A172 (cell line): ENCODE measurements at places on chromosomes 5 and 9.

- peak; percentile 18 for DNase-seq
Measured at GRCh38 chr9:33116860-33117259, 40.4 kb upstream of the SMU1 start.

GRCh38 chr5:150138551-150139265, 16.9 kb downstream of the PDGFRB start:
- DNase-seq = peak; percentile 94

DNA sequence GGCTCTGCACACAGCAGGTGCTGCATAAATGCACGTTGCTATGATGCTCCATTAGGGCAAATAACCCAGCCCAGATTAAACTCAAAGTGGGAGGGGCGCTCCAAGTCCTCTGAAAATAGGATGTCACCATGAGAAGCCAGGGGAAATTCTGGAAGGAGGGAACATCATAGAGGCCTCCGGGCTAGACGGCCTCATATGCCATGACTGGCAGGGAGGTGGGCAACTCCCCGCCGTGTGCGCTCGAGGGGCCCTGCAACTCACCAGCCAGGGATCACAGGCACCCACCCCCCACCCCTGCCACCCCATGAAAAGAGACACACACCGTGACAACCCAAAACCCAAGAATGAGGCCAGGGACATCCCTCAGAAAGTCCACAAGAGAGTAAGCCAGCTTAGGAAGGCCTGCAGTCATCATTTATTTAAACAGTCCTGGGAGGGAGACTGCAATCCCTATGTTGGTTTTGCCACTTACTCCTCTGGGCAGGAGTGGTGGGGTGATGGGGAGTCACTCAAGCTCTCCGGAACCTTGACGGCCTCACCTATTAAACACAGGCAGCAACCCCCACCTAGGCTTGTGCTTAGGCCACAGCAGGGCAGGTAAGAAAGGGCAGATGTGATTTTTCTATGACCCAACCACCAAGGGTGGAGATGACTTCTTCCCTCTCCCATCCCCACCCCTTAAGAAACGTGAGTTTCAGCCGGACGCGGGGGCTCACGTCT, 4.0 kb downstream of the VAV2 start:
- DNase-seq = no peak

GRCh38 chr5:135208903-135209721, 175.1 kb upstream of the PITX1 start:
- no peak for DNase-seq

DNA sequence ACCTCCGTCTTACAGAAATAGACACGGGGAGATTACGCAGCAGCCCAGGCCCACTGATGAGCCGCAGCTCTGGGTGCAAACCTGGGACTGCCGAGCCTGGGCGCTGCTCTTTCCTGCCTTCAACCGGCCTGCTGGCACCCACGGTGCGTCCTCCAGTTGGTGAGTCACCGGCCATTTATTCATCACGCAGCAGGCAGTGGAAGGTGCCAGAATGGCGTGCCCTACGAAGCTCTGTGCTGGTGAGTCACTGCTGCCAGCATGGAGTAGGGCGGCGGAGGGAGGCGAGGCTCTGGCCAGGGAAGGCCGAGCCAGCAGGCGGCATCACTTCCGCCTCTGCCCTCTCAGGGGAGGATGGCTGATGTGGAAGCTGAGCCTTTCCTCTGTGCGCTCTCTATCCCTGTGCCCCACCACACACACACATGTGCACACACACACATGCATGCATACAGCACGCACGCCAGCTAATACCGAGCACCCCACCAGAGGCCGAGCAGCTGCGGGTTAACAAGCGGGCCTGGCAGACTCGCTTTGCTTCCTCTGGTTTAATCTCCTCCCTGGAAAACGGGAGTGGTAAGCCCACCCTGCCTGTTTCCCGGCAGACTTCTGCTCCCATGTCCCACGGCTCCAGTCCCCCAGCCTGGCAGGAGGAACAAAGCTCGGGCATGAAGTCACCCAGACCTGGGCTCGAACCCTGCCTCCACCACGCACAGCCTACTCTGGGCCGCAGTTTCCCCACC, 39.2 kb downstream of the OLFM1 start:
- DNase-seq = peak; percentile 98

DNA sequence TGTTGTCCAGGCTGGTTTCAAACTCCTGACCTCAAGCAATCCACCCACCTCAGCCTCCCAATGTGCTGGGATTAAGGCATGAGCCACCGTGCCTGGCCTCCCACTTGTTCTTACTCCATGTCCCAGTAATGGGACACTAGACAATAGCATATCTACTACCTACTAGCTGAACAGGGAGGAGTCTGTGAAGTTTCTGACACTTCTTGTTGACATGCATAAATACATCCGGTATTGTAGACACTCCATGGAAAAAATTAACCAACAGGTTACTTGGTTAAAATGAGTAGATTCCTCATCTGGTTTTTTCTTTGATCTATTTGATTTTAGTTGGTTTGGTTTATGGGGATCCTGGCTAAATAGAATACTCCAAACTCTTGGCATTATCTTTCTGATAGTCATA, 88.3 kb downstream of the SFXN1 start:
- DNase-seq = no peak

DNA sequence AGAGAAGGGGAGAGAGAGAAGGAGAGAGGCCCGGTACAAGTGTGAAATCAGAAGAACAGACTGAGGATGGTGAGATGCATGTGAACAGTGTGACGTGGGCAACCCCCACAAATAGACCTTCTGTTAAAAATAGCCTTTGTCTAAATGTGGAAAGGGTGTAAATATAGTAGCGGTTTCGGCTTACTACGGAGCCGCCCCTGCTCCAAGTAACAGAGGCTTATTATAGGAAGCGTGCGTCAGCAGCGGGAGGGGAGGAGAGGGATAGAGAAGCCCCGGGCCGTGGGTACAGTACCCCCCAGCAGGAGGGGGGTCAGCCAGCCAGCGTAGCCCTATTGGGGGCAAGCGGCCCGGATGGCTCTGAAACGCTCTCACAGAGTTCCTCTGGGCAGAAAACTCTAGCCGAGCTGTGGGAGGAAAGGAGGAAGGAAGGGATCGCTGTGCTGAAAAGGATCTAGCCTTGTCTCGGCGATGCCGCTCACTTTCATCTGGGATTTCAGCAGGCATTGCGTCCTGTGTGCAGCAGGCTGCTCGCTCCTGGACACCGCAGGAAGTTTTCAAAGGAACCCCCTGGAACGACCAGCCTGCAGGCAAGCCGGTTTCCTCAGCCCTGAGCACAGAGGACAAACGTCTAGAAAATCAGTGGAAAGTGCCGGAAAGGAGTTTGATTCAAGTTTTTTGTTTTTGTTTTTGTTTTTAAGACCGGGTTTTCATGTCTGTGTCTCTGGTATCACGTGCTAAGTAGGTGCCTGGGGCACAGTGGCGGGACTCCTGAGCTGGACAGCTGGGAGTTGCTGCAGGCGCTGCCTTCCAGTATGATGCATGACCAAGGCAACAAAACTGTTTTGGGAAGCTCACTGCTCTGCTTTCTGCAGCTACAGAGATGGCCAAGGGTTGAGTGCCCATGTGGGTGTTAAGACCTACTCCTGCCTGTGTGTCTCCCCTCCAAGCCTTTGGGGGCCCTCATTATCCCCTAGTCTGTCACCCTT, 146.6 kb downstream of the SEC61B start:
- DNase-seq = peak; percentile 23

GRCh38 chr9:75979362-75979761, 88.9 kb downstream of the PCSK5 start:
- no peak for DNase-seq

GRCh38 chr9:71770170-71770569, 1.9 kb upstream of the CEMIP2 start:
- DNase-seq = no peak

- no peak for DNase-seq
Measured at GRCh38 chr9:114425126-114425525, 37.3 kb upstream of the AKNA start.

DNA sequence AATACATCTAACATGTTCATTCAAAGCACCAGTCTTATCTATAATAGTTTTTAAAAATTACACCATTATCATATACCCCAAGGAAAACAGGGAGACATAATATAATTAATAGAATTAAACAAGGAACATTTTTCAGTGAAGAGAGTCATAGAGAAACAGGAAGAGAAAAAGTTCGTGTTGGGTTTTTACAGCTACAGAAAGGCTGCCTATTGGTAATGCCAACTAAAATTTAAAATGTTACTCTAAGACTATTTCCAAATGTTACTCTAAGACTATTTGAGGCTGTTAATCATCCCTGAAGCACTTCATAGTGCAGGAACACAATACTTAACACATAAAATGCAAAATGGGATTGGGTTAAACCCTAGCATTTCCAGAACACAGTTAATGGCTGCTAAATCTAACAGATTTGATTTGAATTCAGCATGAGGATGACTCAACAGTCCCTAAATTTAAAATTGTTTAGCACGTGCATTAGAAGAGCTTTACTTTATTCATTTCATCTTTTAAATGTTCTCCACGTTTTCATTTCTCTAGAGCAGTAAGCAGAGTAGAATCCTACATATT, 54.5 kb downstream of the OXCT1 start:
- DNase-seq = no peak

DNA sequence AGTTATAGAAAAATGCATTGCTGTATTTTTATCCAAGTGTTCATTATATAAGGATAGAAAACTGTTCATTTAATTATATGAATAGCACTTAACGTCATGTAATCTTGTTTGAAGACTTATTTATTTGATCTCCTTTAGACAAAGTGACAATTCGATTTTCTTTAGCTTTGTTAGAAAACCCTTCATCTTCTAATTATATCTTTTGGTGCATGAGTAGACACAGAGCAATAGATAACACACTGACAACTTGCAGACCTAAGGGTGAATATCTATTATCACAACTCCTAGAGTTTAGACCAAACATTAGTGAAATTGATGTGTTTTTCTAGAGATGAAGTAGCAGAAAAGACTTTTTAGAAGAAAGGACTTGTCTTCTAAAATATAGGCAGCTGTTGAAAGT, 446.4 kb upstream of the SEMA6A start:
- no peak for DNase-seq

- no peak for DNase-seq
Measured at GRCh38 chr5:125256296-125256695, 509.9 kb upstream of the ZNF608 start.

DNA sequence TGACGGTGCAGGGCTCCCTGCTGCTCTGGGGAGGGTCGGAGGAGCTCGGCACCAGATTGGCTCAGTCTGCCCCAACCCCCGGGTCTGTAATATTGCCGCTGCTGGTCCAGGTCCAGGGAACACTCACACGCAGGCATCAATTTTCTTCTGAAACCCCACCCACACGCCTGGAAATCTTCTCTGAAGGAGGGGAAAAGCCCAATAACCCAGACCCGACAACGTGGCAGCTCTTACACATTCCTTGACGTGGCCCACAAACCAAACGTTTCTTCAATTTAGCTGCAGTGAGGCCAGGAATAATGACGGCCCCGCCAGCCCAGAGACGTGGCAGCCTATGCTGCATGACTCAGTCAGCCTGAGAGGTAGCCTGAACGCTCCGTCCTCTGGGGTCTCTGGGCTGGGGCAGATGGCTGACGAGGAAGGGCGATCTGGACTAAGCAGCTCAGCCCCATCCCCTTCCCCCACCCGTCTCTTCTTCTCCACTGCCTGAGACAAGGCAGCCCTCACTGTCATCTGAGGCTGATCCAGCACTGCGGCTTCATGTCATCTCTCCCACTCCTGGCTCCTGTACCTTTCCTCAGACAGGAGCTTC, 9.9 kb upstream of the SPARC start:
- peak; percentile 94 for DNase-seq

DNA sequence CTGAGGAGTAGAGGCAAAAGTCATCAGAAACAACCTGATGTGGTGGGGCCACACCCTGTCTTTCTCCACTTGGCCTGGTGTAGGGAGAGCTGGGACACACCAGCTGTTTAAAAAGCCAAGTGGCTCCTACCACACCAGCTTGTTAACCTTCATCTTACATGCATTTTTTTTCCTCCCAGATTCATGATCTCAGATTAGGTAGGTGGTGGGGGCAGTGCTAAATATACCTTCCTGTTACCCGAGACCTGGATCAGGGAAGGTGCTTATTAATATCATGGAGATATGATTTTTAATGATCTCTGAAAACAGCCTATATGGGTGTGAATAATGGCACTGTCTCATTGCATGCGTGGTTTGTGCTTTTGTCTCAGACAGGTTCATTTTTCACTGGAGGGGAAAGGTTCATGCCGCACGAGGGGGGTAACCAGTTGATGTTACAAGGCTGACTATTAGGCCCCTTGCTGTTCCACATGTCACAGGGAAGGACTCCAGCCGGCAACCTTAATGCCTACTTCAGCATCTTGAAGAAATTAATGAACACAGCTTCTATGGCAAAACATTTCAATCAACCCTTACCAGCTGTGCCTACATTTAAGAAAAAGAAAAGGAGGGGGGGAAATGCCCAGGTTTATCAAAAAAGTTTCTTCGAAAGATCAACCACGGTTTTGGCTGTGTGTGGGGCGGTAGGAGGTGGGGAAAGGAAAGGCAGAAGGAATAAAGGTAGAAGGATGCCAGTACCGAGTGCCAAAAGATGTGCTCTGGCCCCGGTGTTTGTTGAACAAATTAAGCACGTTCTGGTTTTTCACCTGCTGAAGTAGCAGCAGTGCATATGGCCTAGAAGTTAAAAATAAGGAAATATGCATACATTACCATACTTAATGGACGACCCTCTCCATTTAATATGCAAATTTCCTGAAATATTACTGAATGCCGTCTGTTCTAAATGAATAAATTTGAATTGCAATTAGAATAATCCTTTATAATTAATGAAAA, 185.4 kb downstream of the EBF1 start:
- no peak for DNase-seq

- no peak for DNase-seq
Measured at GRCh38 chr5:10195301-10195700, 54.4 kb downstream of the ATPSCKMT start.

GRCh38 chr9:134010310-134011173, 14.7 kb upstream of the BRD3OS start:
- DNase-seq = peak; percentile 58

DNA sequence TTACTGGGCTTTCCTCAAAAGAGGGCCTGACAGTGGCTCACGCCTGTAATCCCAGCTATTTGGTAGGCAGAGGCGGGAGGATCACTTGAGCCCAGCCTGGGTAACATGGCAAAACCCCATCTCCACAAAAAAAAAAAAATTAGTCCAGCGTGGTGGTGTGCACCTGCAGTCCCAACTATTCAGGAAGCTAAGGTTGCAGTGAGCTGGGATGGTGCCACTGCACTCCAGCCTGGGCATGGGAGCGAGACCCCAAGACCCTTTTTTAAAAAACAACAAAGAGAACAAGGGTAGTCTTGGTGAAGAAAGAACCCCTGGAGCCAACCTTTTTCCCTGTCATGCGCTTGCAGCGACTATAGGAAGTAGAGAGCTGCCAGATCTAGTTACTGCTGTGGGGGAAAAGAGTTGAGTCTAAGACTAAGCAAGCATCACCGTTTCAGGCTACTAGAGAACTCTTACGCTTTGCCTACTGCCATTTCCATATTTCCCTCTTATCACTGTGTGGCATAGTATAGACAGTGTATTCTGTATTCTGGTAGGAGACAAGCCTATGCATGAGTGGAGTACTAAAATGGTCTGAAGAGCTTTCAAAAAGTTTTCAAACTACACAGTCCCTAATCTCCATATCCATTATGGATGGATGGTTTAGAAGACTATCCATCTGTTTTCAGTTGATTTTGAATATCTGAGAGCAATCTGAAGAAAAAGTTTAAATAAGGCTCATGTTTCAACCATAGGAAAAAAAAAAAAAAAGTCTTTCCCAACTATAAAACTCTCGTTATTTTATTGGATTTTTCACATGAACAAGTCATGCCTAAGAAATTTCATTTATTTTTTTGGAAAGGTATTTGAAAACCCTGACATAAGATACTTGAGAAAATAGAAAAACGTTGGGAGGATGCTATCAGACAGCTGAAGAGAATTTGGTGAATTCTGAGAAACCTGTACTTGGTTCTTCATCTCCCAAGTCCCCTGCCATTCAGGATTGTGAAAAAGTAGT, 2.6 kb downstream of the C9orf40 start:
- no peak for DNase-seq
